Testis (tissue), 5 donors: ENCODE measurements at places on chromosomes 7 and 10. TPM values are rescaled to one million over a fixed set of nuclear protein-coding genes. Genes with fewer than 3 reads are reported as not detected.

DNA sequence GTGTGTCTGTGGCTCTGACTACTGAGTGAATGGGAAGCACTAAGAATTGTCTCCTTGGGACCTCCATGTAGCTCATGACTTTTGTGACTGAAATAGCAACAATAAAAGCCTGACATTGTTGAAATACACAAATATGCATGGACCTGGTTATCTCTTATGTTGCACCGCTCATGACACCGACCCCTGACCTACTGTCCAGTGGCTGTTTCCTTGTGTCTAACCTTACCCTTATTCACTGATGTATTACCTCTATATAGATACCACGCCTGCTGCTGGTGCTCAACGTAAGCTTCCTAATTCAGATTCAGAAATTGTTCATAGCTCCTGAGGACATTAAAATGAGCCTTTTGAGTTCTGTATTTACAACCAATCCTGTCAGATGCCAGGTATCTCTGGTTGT is 243.4 kb upstream of the SEMA3C start:
- no peak for DNase-seq
- no peak overlapping the region for H3K4me3 ChIP-seq
- H3K27me3 ChIP-seq = no peaks in the 10 kb centered on the region

DNA sequence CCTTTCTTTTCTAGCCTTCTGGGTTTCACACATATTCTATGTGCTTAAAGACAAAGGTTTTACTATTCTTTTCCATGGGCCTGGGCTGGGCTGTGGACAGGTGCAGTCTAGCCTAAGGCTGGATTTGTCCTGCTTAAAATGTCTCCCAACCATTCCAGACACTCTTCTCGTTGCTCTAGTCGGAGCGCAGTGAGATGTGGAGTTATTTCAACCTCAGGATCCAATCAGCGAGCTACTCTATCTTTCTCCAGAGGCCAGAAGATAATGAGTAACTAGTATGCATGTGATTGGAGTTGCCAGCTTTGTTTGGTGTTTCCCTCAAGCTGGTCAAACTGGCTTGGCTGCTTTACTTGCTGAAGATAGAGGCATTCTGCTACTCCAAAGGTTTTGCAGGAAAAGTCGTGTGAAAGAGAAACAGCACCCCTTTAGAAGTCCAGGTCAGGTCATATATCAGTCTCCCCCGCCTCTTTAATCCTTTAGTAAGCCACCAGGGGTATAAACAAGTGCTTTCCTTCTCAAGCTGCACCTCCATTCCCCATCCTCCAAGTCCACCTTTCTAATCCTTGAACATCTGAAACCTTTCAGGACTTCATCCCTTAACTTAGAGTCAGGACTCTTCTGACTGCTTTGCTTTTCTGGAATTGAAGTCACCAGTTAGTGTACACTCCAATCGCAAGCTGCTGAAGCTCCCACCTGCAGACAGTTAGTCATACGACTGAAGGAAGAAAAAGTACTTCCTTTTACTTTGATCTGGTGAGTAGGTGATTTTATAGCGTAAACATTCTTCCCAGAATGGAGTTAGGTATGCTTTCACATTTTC is 78.8 kb downstream of the DNMBP start:
- H3K27me3 ChIP-seq = no peaks in the 10 kb centered on the region
- no peak overlapping the region for H3K4me3 ChIP-seq
- peaks cover 8% of the 10 kb centered on the region for H3K4me1 ChIP-seq
- no peaks in the 10 kb centered on the region for H3K36me3 ChIP-seq
- DNase-seq = no peak

DNA sequence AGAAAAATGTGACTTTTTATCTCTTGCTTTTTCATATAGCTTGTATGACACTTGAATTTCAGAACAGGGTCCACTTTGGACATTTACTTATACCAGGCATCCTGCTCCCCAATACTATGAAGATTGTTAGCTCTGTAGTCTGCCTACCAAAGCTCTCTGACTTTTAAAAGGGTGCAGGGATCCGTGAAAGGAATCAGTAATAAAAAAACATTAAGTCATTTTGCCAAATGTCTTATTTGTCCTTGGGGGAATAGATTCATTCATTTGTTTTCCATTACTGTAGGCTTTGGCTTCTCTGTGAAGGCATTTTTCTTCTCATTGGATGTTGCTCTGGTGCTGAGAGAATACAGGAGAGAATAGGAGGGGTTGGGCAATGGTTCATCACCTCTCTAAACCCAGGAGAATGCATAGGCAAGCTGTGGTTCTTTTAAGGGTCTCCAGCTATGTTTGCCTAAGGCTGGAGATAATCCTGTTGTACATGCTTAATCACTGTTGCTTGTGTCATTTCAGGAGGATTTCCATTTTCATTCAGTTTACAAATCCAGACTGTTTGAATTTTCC is 103.5 kb downstream of the SRI start:
- H3K4me3 ChIP-seq = no peak overlapping the region
- DNase-seq = no peak
- H3K36me3 ChIP-seq = no peaks in the 10 kb centered on the region
- no peaks in the 10 kb centered on the region for H3K27me3 ChIP-seq
- H3K4me1 ChIP-seq = no peaks in the 10 kb centered on the region

GRCh38 chr7:117673839-117674238 is 194.0 kb downstream of the CFTR start:
- no peak overlapping the region for H3K4me3 ChIP-seq
- H3K36me3 ChIP-seq = no peaks in the 10 kb centered on the region
- no peaks in the 10 kb centered on the region for H3K27me3 ChIP-seq
- peaks cover 19% of the 10 kb centered on the region for H3K4me1 ChIP-seq
- DNase-seq = no peak

DNA sequence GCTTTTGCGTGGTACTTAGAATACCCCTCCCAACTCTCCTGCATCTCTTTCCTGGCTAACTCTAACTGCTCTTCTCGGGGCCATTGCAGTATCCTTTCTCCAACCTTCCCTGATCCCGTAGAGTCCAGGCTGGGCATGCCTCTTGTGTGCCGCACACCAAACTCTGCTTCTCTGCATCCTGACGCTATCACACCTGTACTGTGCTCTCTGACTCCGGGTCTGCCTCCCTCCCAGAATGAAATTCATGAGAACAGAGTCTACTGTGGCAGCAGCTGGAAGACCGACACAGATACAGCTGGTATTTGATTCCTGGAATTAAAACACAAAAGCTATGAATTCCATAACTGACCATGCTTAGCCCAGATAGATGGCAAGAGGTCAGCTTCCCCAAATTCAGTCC is 60.9 kb downstream of the C10orf67 start:
- H3K4me1 ChIP-seq = no peaks in the 10 kb centered on the region
- H3K27me3 ChIP-seq = no peaks in the 10 kb centered on the region
- H3K27ac ChIP-seq = no peak overlapping the region
- no peak for DNase-seq
- H3K4me3 ChIP-seq = no peak overlapping the region

GRCh38 chr7:130486954-130487436 is 4.9 kb upstream of the MEST start:
- no peaks in the 10 kb centered on the region for H3K27me3 ChIP-seq
- no peak overlapping the region for H3K27ac ChIP-seq
- peak overlapping the region; percentile 69 for H3K4me3 ChIP-seq
- no peak for DNase-seq
- peaks cover 17% of the 10 kb centered on the region for H3K4me1 ChIP-seq

- no peaks in the 10 kb centered on the region for H3K27me3 ChIP-seq
- H3K4me1 ChIP-seq = peaks cover 5% of the 10 kb centered on the region
- H3K4me3 ChIP-seq = no peak overlapping the region
- DNase-seq = peak; percentile 65
- H3K27ac ChIP-seq = no peak overlapping the region
- H3K36me3 ChIP-seq = no peaks in the 10 kb centered on the region
Measured at GRCh38 chr10:28839600-28840007, 162.3 kb downstream of the BAMBI start.

- H3K27me3 ChIP-seq = no peaks in the 10 kb centered on the region
- H3K27ac ChIP-seq = no peak within 1 kb of the TSS
- H3K36me3 ChIP-seq = no peaks in the 10 kb centered on the region
- H3K4me3 ChIP-seq = no peak within 1 kb of the TSS
Measured at GRCh38 chr10:104085801-104086400, at the start of gene COL17A1. TSS of gene COL17A1 (minus strand) at chr10:104085880. CDS start at chr10:104080673, 5,207 bp downstream.

GRCh38 chr10:31129271-31129670 is 97.6 kb upstream of the ZNF438 start:
- H3K4me1 ChIP-seq = peaks cover 2% of the 10 kb centered on the region
- H3K36me3 ChIP-seq = no peaks in the 10 kb centered on the region
- no peak overlapping the region for H3K27ac ChIP-seq
- H3K27me3 ChIP-seq = no peaks in the 10 kb centered on the region

GRCh38 chr7:96005271-96005670 is 232.9 kb downstream of the DYNC1I1 start:
- H3K4me3 ChIP-seq = no peak overlapping the region
- H3K27me3 ChIP-seq = no peaks in the 10 kb centered on the region
- DNase-seq = no peak
- no peaks in the 10 kb centered on the region for H3K36me3 ChIP-seq
- peak overlapping the region; percentile 70 for H3K27ac ChIP-seq

DNA sequence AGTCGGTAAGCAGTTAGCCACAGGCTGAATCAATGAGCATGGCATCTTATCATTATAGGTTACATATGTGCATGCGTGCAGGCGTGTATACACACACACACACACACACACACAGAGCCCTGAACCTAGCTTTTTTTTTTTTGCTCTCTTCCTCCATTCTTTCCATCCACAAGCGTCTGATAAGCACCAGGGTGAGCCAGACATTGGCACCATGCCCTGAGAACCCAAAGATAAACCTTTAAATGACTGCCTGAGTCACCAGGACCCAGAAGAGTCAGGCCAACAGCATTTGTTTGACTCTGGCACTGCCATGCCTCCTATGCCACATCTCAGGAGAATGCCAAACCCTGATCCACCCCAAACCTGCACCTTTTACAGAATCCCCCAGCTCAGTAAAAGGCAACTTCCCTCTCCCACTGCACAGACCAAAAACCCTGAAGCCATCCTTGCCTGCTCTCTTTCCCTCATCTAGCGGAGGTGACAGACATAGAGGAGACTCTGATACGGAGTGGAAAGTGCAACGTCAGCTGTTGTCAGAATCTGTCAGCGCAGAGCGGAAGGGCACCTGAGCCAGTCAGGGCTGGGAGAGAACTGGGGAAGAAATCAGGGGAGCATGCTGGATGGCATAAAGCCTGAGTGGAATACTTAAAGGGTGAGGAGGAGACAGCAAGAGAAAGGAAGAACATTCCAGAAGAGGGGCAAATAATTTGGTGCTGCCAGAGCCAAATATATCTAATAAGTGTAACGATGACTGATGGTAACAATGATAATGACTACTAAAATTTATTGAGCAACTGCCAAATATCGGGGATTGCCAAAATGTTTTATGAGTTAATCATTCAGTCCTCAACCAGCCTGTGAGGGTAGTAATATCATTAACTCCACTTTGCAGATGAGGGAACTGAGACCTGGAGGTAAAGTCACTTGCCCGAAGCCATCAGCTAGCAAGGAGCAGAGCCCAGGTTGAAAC is 3.2 kb downstream of the PARP12 start:
- no peak overlapping the region for H3K4me3 ChIP-seq
- no peak overlapping the region for H3K27ac ChIP-seq
- DNase-seq = peak; percentile 78

GRCh38 chr10:14010769-14011574 is 319.8 kb downstream of the FRMD4A start:
- H3K4me3 ChIP-seq = no peak overlapping the region
- peaks cover 8% of the 10 kb centered on the region for H3K4me1 ChIP-seq
- no peaks in the 10 kb centered on the region for H3K36me3 ChIP-seq
- no peak overlapping the region for H3K27ac ChIP-seq

- H3K27me3 ChIP-seq = no peaks in the 10 kb centered on the region
- DNase-seq = peak; percentile 70
- no peak overlapping the region for H3K27ac ChIP-seq
- peaks cover 6% of the 10 kb centered on the region for H3K4me1 ChIP-seq
- no peaks in the 10 kb centered on the region for H3K36me3 ChIP-seq
- H3K4me3 ChIP-seq = no peak overlapping the region
Measured at GRCh38 chr10:5510281-5511072, 11.1 kb upstream of the CALML5 start.

DNA sequence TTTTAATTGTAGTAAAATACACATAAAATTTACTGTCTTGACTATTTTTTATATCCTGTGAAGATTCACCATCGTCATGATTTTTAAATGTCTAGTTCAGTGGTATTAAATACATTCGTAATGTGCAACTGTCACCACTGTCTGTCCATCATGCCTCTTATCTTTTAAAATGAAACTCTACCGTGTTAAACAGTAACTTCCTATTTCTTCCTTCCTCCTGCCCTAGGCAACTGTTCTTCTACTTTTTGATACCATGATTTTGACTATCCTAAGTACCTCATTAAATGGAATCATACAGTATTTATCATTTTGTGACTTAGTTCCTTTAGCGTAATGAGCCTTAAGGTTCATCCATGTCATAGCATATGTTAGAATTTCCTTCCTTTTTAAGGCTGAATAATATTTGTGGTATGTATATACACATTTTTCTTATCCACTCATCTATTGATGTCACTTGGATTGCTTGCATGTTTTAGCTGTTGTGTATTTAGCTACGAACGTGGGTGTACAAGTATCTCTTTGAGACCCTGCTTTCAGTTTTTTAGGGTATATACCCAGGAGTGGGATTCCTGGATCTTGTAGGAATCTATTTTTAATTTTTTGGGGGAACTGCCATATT is 13.5 kb downstream of the SLK start:
- H3K4me1 ChIP-seq = no peaks in the 10 kb centered on the region
- no peak for DNase-seq
- no peak overlapping the region for H3K27ac ChIP-seq
- H3K27me3 ChIP-seq = no peaks in the 10 kb centered on the region
- no peak overlapping the region for H3K4me3 ChIP-seq

- no peaks in the 10 kb centered on the region for H3K36me3 ChIP-seq
- no peak for DNase-seq
- H3K4me3 ChIP-seq = no peak overlapping the region
- peaks cover 7% of the 10 kb centered on the region for H3K4me1 ChIP-seq
- peak overlapping the region; percentile 75 for H3K27ac ChIP-seq
- H3K27me3 ChIP-seq = no peaks in the 10 kb centered on the region
Measured at GRCh38 chr10:62638062-62638477, 166.4 kb upstream of the ADO start.

The SPAM1 gene
- 9.4 TPM for total RNA-seq

The CTAGE4 gene
- 7.5 TPM for total RNA-seq

The GNAI1 gene
- total RNA-seq = 59.0 TPM

The AUTS2 gene
- 75.5 TPM for total RNA-seq

The SEMA3A gene
- total RNA-seq = 1.4 TPM

The SPDYE2 gene
- total RNA-seq = 5.4 TPM

The SSC4D gene
- total RNA-seq = 2.3 TPM

The TRIM73 gene
- total RNA-seq = 17.3 TPM

The ACBD5 gene
- total RNA-seq = 33.8 TPM

The PVRIG gene
- total RNA-seq = 3.0 TPM

The CH25H gene
- total RNA-seq = not detected

The SRGN gene
- total RNA-seq = 35.8 TPM
